Stimulated activated CD8-positive, alpha-beta memory T cell treated with anti-CD3 and anti-CD28 coated beads, Interleukin-7, amount 100 ng/mL, for 48 hours (primary cell): ENCODE measurements at places on chromosomes 7 and 10.

GRCh38 chr7:40202851-40203250, 68.0 kb downstream of the SUGCT start:
- no peak for DNase-seq

DNA sequence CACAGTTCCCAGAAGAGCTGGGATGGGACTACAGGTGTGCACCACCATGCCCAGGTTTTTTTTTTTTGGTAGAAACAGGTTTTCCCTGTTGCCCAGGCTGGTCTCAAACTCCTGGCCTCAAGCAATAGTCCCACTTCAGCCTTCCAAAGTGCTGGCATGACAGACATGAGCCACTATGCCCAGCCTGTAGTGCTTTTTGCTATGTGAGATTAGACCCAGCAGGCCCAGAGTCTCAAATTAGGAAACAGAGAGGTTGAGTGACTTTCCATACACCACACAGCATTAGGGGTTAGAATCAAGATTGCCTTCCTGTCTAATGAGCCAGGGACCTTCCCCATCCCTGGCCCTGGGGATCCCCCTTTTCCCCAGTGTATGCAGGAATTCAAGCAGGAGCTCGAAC, 90.8 kb upstream of the KCTD7 start:
- DNase-seq, result no peak

GRCh38 chr10:30170814-30171213, 111.4 kb upstream of the JCAD start:
- DNase-seq, result no peak

DNA sequence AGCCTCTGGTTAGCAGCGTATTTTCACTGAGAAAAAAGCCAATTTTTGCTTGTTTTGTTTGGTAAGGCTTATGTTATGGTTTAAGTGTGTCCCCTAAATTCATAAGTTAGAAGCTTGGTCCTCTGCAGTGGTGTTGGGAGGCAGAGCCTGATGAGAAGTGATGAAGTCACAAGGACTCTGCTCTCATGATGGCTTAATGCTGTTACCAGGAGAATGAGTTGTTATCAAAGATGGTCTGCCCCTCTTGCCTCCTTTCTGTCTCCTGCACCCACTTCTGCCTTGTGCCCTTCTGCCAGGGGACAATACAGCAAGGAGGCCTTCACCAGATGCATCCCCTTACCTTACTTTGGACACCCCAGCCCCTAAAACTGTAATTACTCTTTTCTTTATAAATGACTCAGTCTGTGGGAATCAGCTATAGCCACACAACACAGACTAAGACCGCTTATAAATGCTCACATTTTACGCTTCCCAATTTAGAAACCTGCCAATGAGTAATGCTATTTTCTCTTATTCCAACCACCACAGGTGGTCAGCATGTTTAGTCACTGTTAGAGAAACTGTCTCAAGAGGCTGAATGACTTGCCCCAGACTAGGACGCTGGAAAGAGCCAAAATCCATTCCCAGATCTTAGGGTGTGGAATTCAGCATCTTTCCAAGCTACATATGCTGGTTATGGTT, 6.1 kb upstream of the PKD1L1 start:
- DNase-seq, result no peak

- DNase-seq, result no peak
These were observed 37.0 kb downstream of the TBC1D12 start for GRCh38 chr10:94439275-94439861.
